Nephron progenitor cell (in vitro differentiated cells): ENCODE measurements at places on chromosomes 6 and 20.

DNA sequence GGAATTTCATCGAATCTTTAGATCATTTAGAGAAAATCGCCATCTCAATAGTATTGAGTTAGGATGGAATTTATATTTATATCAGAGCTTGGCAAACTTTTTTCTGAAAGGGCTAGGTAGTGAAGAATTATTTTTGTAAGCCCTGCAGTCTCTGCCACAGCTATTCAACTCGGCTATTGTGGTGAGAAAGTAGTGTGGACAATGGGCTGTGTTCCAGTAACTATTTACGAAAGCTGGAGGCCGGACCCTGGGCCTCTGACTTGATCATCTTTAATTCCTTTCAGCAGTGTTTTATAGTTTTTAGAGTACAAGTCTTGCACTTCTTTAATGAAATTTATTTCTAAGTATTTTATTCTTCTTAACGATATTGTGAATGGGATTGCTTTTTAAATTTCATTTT, 201.5 kb downstream of the FARS2 start:
- no peak for DNase-seq

DNA sequence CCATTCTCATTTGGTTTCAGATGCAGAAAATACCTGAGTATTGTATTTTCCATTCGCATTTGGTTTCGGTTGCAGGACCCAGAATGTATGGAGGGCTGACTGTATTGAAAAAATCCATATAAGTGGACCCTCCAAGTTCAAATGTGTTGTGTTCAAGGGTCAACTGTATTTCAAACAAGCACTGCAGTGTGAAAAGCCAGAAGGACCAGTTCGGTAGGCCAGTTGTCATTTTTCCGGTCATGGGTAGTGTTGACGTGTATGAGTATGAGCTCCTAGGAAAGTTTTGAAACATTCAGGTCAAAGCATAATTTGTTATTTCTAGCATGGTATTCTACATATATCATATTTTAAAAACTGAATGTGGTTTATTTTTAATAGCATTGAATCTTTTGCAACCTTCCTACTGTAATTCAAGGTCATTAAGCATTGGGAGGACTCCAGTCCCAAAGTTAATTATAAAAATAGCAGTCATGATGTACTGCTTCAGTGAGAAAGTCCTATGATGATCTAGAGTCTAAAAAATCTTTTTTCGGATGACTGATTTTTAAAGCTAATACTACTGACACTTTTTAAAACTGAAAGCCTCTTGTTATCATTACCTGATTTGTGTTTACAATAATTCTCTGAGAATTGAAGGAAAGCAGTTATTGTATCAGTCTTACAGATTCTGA, 18.9 kb downstream of the NHSL1 start:
- no peak for DNase-seq

DNA sequence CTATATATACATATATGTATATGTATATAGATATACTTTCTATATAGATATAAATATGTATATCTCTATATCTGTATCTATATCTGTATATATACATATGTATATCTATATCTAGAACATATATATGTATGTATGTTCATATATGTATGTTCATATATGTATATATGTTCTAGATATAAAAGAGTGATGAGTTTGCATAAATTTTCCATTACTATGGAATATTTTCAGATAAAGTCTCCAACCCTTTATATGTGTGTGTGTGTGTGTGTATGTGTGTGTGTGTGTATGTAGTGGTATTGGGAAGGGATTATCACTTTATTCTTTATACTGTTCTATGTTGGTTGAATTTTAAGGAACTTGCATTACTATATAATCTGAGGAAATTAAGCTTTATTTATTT, 33.3 kb downstream of the SYNE1 start:
- DNase-seq = no peak

GRCh38 chr6:1057490-1058135, 254.3 kb upstream of the FOXQ1 start:
- DNase-seq = no peak

DNA sequence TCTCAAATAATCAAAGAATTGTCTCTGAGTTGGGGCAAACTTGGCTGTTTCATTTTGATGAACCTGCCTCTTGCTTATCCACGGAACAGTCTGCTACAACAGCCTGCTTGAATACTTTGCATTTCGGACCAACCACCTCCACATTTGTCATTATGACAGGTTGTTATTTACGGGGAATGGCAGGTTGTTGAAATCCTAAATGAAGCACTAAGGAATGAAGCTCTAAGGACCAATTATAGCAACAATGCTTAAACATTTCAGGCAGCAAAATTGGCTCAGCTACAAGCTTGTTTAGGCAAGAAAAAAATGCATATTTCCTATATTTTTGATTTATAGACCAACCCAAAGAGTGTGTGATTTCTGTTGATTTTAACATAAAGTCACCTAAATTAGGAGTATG, 84.5 kb downstream of the MAP3K7 start:
- DNase-seq = no peak

DNA sequence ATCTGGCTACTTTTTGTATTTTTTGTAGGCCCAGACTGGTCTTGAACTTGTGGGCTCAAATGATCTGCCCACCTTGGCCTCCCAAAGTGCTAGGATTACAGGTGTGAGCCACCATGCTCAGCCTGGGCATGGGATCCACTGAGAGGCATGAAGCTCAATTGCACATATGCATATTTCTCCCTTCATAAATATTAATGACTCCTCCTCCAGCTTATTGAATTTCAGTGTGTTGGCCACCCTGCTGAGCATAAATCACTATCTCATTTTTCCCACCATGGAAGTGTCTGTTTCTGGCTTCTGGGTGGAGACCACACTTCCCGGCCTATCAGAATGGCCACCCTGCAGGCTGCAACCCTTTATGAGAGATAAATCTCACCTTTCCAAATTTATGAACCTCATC, 53.6 kb upstream of the KIF16B start:
- no peak for DNase-seq

DNA sequence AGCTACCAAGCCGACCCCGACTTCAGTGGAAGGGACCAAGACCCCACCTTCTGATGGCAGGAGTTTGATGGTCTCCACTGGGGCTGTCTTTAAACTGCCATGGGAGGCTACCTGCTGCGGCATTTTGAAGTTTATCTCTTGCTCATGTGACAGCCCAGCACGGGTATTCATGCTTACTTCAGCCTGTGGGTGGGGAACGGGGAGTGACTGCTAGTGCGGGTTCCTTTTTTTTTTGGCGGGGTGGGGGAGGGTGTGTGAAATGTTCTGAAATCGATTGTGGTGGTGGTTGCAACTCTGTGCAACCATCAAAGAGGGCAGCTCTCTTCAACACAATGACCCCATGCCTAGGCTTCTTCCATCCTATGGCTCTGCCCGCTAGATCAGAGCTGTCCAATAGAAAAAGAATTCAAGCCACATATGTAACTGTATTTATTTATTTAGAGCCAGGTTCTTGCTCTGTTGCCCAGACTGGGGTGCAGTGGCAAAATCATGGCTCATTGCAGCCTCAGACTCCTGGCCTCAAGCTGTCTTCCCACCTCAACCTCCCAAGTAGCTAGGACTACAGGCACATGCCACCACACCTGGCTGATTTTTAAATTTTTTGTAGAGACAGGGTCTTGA, 53.7 kb downstream of the PPP1R16B start:
- DNase-seq = no peak

DNA sequence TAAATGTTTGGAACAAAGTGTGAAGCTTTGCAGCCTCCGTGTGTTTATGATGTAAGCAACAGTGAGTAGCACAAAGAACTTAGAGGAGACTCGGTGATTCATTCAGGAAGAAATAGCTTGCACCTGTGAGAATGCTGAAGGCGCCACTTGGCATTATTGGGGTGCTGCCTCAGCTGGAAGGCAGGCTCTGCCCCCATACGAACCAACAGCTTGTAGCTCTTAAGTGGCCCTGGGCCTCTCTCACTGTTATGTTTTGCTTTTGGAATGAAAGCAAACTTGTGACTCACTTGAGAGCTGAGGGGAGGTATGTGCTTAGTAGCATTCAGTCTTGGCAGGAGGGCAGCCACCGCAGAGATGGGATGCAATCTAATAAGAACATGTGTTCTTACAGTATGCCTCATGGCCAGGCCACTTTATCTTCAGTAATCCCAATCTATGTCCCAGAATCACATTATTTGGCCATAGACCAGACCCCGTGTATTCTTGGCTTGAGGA, 310.7 kb downstream of the EYA4 start:
- DNase-seq = no peak

DNA sequence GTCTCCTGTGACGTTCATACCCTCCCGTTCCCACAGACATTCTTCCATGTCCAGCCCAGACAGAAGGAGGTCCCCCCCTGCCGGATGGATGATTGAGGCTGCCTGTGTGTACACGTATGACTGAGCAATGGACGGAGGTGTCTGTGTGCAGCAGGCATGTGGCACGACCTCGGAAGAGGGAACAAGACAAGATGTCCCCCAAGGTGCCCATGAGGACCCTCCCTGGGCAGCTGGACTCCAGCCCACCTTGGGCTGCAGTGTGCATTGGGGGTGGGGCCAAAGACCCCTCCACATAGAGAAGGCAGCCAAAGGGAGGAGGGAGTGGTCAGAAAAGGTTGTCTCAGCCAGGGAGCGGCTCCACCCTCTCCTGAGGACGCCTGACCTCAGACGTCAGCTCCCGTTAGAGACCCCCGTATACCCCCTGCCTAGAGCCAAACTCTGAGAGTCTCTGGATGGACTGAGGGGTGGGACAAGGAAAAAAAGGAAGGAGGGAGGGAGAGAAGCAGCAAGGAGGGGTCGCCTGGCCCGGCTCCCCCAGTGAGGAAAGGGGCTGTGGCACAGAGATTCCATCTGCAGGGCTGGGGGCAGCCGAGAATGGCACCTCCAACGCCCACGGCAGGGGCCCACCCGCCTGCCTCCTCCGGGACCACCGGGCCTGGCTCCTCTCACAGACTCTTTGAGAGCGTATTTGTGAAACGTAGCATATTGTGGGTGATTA, 92.9 kb upstream of the BHLHE23 start:
- peak; percentile 1 for DNase-seq

DNA sequence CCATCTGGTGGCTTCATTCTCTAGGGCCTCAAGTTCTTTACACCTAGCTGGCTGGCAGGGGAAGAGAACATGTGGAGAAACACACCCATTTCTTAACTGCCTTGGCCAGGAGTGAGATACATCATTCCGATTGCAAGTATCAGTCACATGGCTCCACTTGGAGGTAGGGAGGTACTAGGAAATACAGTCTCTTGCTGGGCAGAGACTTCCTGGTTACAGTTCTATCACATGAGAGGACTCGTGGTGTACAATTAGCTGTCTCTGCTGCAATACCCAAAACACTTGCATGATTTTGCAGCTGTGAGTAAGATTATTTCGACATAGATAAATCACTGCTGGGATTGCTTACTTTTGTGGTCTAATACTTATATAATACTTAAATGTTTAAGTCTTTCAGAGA, 51.1 kb downstream of the GTF2H5 start:
- no peak for DNase-seq

- DNase-seq = no peak
Observed at GRCh38 chr6:100353276-100354015, 111.3 kb downstream of the SIM1 start.

GRCh38 chr6:118188561-118188960, 281.5 kb downstream of the SLC35F1 start:
- DNase-seq = no peak

- DNase-seq = no peak
Observed at GRCh38 chr6:56628105-56628504, 14.6 kb downstream of the DST start.

- peak; percentile 67 for DNase-seq
Observed at GRCh38 chr6:39377539-39377950, 55.0 kb upstream of the KCNK16 start.

- no peak for DNase-seq
Observed at GRCh38 chr6:2072453-2072852, 173.0 kb downstream of the GMDS start.

DNA sequence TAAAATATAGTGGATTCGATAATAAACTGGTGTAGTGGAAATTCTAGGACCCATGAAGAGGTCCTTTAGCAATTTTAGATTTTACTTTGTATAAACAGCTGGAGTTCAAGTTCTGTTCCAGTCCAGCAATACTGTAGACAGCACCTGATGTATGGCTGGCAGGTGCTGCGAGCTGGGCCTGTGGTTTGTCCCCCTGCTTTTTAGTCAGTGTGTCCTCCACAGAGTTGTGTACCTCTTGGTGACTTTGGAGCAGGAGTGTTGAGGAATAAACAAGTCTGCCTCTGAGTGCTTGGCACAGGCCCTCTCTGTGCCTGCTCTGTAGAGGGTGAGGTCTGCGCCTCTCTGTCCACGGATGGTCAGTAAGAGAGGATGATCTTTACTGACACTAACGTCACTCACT, 13.8 kb downstream of the STX16 start:
- DNase-seq = no peak

DNA sequence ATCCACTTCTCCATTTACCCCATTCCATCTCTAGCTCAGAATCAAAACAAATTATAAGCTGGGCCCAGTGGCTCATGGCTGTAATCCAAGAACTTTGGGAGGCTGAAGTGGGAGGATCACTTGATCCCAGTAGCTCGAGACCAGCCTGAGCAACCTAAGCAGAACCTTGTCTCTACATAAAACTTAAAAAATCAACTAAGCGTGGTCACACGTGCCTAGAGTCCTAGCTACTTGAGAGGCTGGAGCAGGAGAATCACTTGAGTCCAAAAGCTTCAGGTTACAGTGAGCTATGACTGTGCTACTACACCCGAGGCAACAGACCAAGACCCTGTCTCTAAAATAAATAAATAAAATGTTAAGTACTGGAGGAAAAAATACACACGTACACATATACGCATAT, 74.7 kb upstream of the RUNX2 start:
- no peak for DNase-seq

GRCh38 chr6:3339811-3340210, 81.1 kb downstream of the PSMG4 start:
- DNase-seq = no peak

GRCh38 chr6:65787787-65788186, 80.8 kb upstream of the EYS start:
- no peak for DNase-seq

- DNase-seq = no peak
Observed at GRCh38 chr6:93059911-93060310, 359.4 kb downstream of the EPHA7 start.

DNA sequence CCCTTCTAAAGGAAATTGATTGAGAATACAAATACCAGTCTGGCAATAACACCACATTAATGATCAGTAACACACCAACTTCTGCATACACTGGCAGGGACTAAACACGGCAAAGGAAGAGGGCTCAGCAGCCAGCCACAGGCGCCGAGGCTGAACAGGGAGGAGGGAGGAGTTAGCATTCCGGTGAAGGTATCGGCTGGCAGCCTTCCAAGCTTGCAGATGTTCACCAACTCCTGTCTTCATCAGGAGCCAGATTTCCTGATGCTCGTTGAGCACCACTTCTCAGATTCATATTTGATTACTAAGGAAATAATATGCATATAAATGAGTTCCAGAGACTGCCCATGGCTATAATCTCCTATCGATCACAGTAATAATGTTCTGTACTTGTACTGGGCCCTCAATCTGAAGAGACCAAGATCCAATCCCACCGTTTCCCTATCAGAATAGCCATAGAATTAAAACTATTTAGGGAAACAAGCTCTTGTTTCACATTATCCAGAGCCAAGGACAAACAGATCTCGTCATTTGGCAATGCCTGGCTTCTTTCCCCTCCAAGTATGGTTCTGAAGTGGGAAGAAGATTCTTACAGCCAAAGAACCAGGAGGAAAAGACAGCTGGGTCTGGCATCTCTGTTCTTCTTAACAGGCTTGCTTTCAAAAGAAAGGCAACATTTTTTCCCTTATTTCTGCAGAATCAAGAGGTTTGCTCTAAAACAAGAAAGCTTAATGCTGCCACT, 42.2 kb downstream of the GFOD1 start:
- peak; percentile 38 for DNase-seq

GRCh38 chr6:156662025-156662445, 115.1 kb upstream of the ARID1B start:
- DNase-seq = peak; percentile 77
